ENCODE measurements at places on chromosomes 3 and 15.

- peak; percentile 67 for DNase-seq
Observed at GRCh38 chr15:80480909-80481308, 76.7 kb downstream of the ARNT2 start.

GRCh38 chr3:28140664-28141063, 100.8 kb upstream of the CMC1 start:
- no peak for DNase-seq

DNA sequence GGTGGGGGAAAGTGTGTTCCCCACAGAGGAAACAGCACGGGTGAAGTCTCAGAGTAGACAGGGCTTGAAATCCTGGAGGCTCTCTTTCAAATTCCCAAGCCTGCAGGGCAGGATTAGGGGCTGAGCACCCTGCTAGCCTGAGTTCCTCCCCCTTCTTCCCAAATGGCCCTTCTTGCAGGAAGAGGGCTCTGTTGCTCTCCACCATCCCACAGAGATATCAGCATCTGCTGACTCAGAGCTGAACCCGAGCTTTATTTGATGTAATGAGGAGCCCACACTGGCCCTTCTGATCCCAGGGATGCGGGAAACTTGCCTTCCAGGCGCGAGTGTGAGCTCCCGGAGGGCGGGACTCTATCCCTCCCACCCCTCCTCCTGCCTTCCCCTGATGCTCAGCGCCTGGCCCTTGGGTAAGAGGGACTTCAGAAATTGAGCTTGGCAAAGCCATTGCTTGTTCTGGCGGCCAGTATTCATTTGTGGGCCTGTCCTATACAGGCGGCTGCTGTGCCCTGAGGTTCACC, 1.4 kb upstream of the STRA6 start:
- peak; percentile 33 for DNase-seq

DNA sequence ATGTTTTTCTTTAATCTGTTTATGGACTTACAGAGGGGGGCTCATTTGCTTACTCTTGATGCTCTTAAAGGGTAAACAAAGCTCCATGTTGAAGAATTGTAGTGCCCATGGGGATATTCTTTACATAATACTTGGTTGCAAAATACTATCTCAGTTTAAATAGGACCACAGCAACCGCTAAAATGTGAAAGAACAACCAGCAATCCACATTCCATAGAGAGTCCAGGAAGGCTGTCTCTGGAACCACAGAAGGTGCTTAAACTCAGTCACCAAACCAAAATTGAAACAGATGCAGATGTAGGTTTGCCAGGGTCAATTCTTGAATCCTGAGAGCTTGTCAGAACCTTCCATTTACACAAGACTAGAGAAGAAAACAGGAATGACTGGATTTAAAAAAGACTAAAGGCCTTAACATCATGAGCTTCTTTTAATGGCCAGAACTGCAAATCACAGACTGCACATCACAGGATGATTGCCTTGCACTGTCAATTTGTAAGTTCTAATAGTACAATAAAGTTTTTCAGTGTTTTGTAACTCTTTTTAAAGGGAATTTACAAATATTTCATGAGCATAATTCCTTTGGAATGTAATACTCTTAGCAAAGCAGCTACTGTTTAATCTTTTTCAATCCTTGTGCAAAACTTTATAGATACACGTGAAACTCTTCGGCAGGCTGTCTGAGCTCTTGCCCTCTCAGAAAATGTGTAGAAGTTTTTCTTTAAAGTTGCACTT, 661.6 kb downstream of the SI start:
- no peak for DNase-seq

DNA sequence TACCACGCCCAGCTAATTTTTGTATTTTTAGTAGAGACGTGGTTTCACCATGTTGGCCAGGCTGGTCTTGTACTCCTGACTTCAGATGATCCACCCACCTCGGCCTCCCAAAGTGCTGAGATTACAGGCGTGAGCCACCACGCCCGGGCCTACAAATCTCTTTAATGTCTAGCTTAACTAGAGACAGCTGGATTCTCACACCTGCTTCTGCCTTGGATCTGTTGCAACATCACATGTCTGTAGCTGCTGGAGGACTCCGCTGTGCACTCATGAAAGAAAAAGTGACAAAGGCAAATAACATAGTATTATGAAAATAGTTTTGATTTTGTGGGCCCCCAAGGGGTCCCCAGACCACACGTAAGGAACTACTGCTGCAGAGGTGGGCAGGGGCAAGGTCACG, 85.9 kb downstream of the NCEH1 start:
- no peak for DNase-seq

DNA sequence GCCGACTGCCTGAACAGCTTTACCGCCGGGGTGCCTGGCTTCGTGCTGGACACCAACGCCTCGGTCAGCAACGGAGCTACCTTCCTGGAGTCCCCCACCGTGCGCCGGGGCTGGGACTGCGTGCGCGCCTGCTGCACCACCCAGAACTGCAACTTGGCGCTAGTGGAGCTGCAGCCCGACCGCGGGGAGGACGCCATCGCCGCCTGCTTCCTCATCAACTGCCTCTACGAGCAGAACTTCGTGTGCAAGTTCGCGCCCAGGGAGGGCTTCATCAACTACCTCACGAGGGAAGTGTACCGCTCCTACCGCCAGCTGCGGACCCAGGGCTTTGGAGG, 815 bp downstream of the SPINT1 start:
- no peak for DNase-seq

GRCh38 chr3:4474683-4475490, 7.8 kb upstream of the SUMF1 start:
- peak; percentile 82 for DNase-seq

GRCh38 chr3:163362151-163362550, 1716.1 kb downstream of the SI start:
- no peak for DNase-seq

GRCh38 chr3:149089395-149089794, 3.1 kb upstream of the HLTF start:
- DNase-seq: no peak

DNA sequence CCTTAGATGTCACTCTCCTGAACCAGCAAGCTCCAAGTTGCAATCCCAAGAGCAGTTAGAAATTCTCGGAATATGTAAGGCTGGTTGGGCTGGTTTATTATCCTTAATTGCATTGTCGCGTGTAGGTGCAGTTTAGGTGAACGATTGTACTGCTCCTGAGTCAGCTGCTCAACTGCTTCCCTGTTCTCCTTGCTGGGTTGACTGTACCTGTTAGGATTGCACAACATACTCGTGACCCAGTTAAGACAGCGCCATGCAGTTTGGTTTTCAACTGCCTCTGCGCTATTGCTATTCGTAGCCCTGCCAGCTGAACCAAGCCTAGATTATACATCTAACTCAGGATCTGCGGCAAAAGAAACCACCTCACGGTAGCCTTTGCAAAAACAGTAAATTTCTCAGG, 41.0 kb downstream of the BCL2L10 start:
- DNase-seq: no peak

- DNase-seq: no peak
Observed at GRCh38 chr15:77059786-77060361, 11.0 kb downstream of the TSPAN3 start.

DNA sequence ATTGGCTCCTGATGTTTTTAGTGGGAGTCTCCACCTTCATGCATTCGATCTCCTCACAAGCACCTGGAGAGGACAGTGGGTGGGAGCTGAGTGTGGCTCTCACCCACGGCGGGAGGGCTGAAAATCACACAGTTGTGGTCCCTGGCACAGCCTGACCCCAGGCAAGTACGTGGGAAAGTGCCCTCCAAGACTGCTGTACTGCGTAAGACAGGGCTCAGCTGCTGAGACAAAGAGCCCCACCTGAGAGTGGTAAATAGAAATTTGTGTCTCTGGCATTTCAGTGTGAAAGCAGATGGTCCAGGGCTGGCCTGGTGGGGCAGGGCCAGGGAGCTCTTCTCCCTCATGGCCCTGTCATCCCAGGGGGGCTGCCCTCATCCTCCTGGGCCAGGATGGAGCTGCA, 77.4 kb upstream of the IQSEC1 start:
- no peak for DNase-seq

- DNase-seq: no peak
Observed at GRCh38 chr3:167843886-167844285, 108.4 kb downstream of the SERPINI1 start.

Measured in adrenal gland (tissue), 19 donors.